Chondrocyte (in vitro differentiated cells): ENCODE measurements at places on chromosomes 13 and 19. TPM values are rescaled to one million over a fixed set of nuclear protein-coding genes. Genes with fewer than 3 reads are reported as not detected.

GRCh38 chr19:58395979-58396627 is 647 bp downstream of the RNF225 start:
- H3K4me1 ChIP-seq = peaks cover 10% of the 10 kb centered on the region
- H3K36me3 ChIP-seq = peaks cover 17% of the 10 kb centered on the region
- DNase-seq = no peak
- no peak overlapping the region for H3K4me3 ChIP-seq

Gene ZNF836
- 14.5 to 18.1 TPM (median 14.7 TPM) in 3 replicates for total RNA-seq

GRCh38 chr19:17749912-17750317 is 1.4 kb upstream of the FCHO1 start:
- no peaks in the 10 kb centered on the region for H3K36me3 ChIP-seq
- no peak overlapping the region for H3K4me3 ChIP-seq
- no peaks in the 10 kb centered on the region for H3K27me3 ChIP-seq
- no peak overlapping the region for H3K27ac ChIP-seq
- H3K4me1 ChIP-seq = peaks cover 5% of the 10 kb centered on the region

Gene TINCR
- total RNA-seq = 1.7 to 17.0 TPM (median 2.0 TPM) in 3 replicates

Gene MEIOSIN
- not detected in 3 replicates for total RNA-seq

GRCh38 chr19:49272204-49272603 is 52.8 kb downstream of the SLC6A16 start:
- peaks cover 11% of the 10 kb centered on the region for H3K27me3 ChIP-seq
- H3K36me3 ChIP-seq = peaks cover 3% of the 10 kb centered on the region
- DNase-seq = no peak
- no peak overlapping the region for H3K27ac ChIP-seq
- no peaks in the 10 kb centered on the region for H3K4me1 ChIP-seq

DNA sequence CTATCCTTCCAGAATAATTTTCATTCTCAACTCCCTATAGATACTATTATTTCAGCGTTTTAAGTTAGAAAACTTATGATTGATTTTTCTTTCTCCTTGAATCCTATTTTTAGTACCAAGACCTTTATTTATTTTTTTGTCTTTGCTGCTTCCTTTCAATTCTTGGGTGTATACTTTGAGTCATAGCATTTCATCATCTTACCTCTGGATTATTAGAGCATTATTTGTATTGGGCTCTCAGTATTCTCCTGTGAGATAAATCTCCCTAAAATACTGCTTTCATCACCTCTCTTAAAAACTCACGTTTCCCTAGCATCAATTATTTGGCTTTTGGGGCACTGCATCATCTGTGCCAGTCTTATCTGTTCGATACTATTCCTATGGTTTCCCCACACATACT is 222.8 kb downstream of the POSTN start:
- no peaks in the 10 kb centered on the region for H3K27me3 ChIP-seq
- peaks cover 6% of the 10 kb centered on the region for H3K36me3 ChIP-seq
- no peak for DNase-seq

GRCh38 chr13:19665427-19665859 is 32.0 kb downstream of the MPHOSPH8 start:
- H3K36me3 ChIP-seq = peaks cover 44% of the 10 kb centered on the region
- no peak overlapping the region for H3K4me3 ChIP-seq
- DNase-seq = no peak
- no peak overlapping the region for H3K27ac ChIP-seq
- peaks cover 8% of the 10 kb centered on the region for H3K4me1 ChIP-seq

Gene ERICH6B
- total RNA-seq = not detected in 3 replicates

DNA sequence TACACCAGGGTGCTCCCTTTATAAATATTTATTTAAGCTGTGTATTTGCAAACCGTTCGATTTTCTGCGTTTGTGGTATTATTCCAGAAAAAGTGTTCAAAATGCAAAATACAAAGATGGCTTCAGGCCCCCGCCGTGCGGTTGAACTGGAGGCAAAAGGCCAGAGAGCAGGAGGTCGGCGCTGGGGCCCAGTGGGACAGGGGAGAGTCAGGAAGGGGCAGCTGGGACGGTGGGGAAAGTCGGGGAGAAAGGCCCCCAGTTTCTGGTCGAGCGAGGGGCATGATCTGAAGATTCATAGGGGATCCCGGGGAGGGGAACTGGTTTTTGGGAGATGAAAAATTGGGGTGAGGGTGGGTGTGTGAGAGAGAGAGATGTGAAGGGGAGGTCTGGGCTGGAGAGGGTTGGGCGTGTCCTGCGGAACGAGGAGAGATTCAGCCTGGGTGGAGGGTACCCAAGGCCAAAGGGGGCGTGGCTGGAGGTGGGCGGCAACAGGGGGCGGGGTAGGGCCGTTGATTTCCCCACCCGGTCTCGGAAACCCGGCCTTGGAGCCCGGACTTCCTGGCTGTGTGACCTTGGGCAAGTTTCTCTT is 678 bp downstream of the ISOC2 start:
- peaks cover 30% of the 10 kb centered on the region for H3K4me1 ChIP-seq
- H3K27ac ChIP-seq = peak overlapping the region; percentile 90
- peaks cover 2% of the 10 kb centered on the region for H3K27me3 ChIP-seq
- no peak for DNase-seq
- peak overlapping the region; percentile 89 for H3K4me3 ChIP-seq

DNA sequence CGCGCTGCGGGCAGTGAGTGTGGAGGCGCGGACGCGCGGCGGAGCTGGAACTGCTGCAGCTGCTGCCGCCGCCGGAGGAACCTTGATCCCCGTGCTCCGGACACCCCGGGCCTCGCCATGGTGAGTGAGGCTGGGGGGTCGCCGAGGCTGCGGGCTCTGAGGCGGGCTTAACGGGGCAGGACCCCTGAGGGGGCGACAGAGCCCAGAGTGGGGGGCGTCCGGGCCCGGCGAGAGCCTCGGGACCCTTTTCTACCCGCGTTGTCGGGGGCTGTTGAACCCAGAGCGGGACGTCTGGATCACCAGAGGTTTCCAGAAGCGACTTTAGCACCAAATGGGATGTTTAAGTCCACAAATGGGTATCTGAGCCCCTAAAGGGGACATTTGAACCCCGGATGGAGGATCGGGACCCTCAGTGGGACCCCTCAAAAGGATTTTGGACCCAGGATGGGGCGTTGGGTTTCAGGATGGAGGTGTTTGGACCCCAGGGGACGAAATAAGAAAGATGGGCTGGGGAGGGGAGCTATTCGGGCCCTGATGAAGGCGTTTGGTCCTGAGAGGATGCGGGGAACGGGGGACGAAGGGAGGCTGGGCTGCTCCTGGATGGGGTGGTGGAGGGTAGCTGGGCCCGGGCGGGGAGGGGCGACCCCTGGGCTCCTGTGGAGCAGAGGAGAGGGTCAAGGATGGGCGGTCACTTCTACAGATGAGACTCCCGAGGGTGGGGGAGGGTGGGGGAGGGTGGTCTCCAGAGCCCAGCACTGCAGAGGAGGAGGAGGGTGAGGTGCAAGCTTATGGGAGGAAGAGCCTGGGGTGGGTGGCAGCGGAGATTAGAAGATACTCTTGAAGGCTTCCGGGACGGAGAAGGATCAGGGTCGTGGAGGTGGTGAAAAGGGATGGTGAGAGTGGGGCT is at the start of gene CALM3:
CALM3 (plus strand) TSS at position 13 of the 907 bp plus-strand sequence; CDS start at position 118, 105 bp downstream.
- H3K4me1 ChIP-seq = peaks cover 33% of the 10 kb centered on the region
- peak; percentile 59 for DNase-seq
- peak within 1 kb of the TSS; percentile 98 for H3K4me3 ChIP-seq
- no peaks in the 10 kb centered on the region for H3K27me3 ChIP-seq

Gene TEX29
- total RNA-seq = 0.59 to 0.94 TPM (median 0.70 TPM) in 3 replicates

GRCh38 chr19:13005861-13006370 is 10.6 kb downstream of the NFIX start:
- H3K36me3 ChIP-seq = peaks cover 15% of the 10 kb centered on the region
- peaks cover 12% of the 10 kb centered on the region for H3K4me1 ChIP-seq
- H3K4me3 ChIP-seq = no peak overlapping the region
- no peak for DNase-seq

Gene ZNF444
- total RNA-seq = 30.4 to 33.1 TPM (median 31.5 TPM) in 3 replicates

DNA sequence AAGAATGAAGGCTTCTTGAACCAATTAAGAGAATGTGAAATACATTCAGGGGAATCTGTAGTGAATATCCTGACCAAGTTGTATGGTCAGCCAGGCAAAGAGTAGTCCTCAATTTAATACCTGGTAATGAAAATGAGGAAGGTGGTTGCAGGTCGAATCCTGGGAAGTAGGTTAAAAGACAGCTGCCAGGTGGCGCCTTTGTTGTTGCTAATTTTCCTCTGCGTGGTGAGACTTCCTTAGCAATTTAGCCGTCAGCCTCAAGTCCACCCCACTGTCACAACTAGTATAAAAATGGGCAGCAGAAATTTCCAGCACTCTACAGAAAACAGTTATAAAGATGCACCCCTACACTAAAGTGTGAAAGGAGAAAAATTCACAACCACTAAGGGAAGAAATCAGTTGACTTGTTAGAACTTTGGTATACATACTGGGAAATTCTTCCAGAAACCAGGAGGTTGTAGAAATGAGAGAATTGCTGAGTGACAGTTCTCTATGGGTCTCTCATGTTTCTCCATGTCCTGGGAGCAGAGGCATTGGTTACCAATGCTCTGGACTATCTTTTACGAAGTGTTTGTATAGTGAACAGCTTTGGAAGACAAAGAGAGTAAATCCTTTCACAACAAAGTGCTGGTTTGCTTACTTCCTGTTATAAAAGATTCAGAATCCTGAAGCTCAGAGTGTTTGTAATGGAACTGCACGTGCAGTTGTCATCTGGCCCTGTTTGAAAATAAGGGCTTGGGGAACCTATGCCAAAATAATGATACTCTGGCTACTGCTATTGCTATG is 235.9 kb downstream of the NHLRC3 start:
- no peaks in the 10 kb centered on the region for H3K27me3 ChIP-seq
- DNase-seq = no peak
- no peak overlapping the region for H3K4me3 ChIP-seq

- no peaks in the 10 kb centered on the region for H3K27me3 ChIP-seq
- DNase-seq = no peak
- no peak overlapping the region for H3K4me3 ChIP-seq
- H3K36me3 ChIP-seq = no peaks in the 10 kb centered on the region
Observed at GRCh38 chr19:19602136-19602712, 16.3 kb downstream of the PBX4 start.

Gene NBEA
- total RNA-seq = 4.4 to 9.7 TPM (median 4.9 TPM) in 3 replicates

DNA sequence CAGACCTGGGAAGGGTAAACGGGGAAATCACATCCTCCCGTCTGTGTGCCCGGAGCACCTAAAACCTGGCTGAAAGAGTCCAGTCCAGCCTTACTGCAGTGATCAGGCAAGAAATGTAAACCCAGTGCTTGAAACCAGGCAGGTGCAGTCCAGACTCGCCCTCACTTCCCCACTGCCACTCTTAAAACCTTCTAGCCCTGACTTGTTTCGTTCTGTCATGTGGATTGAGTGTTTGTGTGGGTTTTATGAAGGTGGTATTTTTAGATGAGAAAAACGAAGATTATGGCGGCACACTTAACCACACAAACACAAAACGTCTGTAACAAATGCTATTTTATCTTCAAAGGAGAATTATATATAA is 839 bp upstream of the CKAP2 start:
- peaks cover 3% of the 10 kb centered on the region for H3K36me3 ChIP-seq
- H3K4me3 ChIP-seq = peak overlapping the region; percentile 95
- no peak for DNase-seq
- H3K4me1 ChIP-seq = peaks cover 40% of the 10 kb centered on the region
- no peaks in the 10 kb centered on the region for H3K27me3 ChIP-seq
- H3K27ac ChIP-seq = peak overlapping the region; percentile 96

GRCh38 chr13:73065665-73066340 is 7.0 kb downstream of the KLF5 start:
- H3K36me3 ChIP-seq = peaks cover 17% of the 10 kb centered on the region
- H3K4me3 ChIP-seq = no peak overlapping the region
- peaks cover 23% of the 10 kb centered on the region for H3K4me1 ChIP-seq
- DNase-seq = no peak
- no peaks in the 10 kb centered on the region for H3K27me3 ChIP-seq

DNA sequence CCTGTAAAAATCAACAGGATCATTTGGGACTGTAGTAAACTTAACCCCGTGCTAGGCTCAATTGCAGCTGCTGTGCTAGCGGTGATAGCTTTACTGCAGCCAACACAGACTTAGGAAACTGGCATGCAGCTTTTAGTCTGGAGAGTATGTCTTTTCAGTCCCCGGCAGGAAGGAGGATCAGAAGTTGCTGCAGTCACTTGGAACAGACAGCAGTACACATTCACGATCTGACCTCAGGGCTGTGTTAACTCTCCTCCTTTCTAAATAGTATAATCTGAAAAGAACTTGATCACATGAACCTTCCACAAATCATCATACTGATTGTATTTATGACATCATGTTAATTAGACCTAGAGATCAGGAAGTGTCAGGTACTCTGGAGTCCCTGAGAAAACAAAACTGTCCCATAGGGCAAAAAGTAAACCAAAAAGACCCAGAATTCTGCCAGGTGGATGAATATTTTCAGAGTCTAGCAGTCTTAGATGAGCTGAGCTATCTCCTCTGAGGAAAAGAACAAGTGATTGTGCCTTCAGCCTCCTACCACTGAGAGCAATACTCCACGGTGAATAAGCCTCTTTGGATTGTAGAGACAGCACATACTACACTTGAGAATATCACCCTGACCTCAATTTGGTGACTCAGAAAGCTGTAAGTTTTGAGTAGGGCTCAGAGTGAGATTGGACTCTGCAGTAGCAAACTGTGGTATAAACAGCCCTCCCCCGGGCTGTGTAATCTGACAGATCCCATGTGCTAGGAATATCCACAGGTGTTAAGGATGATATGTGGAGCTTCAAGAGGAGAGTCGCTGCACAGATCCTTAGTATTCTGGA is 181.0 kb upstream of the GPR12 start:
- no peaks in the 10 kb centered on the region for H3K36me3 ChIP-seq
- H3K4me3 ChIP-seq = no peak overlapping the region
- peaks cover 5% of the 10 kb centered on the region for H3K4me1 ChIP-seq
- H3K27me3 ChIP-seq = peaks cover 46% of the 10 kb centered on the region
- H3K27ac ChIP-seq = no peak overlapping the region
